Nasal cavity respiratory epithelium epithelial cell of viscerocranial mucosa (primary cell): ENCODE measurements at places on chromosomes 2 and 18. TPM values are rescaled to one million over a fixed set of nuclear protein-coding genes. Genes with fewer than 3 reads are reported as not detected.

Gene GKN2
- total RNA-seq = not detected in 2 replicates

Gene KLHL29
- 9.9 and 20.4 TPM in 2 replicates for total RNA-seq

Gene BOLL
- total RNA-seq = not detected in 2 replicates

Gene LRP2
- total RNA-seq = under 0.01 TPM in 1 of 2 replicates, not detected in the other

Gene ABI2
- total RNA-seq = 10.9 and 17.2 TPM in 2 replicates

Gene PLA2R1
- 2.7 and 10.0 TPM in 2 replicates for total RNA-seq

Gene PTH2R
- total RNA-seq = not detected in 2 replicates

Gene NTSR2
- total RNA-seq = not detected in 2 replicates

Gene CKAP2L
- 0.07 and 0.34 TPM in 2 replicates for total RNA-seq
